ENCODE measurements at places on chromosomes 3 and 15.

DNA sequence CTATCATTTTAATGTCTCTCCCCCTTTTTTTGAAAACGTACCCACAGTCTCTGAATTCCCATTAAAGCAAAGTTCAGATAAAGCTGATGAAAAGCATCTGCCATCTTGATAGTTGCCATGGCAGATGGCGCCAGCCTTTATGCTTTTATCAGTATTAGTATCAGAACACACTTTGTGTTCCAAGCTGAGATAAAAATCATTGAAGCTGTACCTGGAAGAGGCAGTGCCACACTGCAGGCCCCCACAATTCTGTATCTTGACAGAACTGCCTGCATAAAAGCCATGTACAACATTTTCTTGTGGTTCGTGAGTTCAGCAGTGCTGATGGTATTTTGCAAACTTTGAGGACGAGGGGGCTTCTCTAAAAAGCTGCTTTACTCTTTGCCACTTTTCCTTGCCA is 311.7 kb downstream of the SATB1 start:
- no peak for DNase-seq

DNA sequence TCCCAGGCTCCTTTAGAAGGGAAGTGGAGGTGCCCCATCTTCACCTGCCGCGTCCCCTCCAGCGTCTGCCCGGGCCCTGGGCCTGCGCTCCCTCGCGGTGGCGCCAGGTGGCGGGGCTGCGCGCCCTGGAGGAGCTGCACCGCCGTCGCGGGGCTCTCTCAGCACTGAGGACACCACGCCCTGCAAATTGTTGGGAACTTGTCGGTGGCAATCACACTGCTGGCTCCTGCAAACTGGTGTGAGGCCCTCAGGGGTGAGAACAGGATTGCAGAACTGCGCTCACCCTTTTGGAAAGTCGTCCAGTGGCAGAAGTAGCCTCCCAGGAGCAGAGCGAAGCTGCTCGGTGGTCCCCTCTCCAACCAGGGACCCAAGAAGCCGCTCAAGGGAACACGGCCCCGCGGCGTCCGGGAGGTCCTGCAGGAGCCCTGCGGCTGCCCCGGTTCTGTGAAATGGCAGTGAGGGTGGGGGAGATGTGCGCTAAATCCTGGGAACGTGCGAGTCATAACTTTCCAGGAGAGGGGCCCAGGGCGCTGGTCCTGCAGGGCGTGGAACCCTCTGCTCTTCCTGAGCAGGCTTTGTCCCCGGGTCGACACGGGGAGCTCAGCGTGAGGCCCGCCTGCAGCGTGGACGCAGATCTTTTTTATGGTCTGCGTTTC is 995 bp upstream of the LRRK1 start:
- peak; percentile 60 for DNase-seq

DNA sequence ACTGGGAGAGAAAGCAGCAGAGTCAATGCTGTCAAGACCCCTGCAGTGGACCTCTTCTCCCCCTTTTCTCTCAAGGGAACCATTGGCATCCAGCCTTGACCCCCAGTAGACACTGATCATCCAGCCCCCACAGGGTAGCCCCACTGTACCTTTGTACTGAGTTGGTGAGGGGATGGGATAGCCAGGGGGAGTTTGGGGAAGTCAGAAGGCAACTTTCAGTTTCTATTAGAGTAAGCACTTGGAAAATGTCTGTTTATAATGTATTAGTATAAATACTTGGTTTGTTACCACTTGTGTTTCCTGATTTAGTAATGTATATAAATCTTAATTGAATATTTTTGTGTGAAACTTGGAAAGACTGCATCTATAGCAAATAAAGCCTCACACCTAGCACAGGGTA is 25.0 kb downstream of the DAG1 start:
- no peak for DNase-seq

DNA sequence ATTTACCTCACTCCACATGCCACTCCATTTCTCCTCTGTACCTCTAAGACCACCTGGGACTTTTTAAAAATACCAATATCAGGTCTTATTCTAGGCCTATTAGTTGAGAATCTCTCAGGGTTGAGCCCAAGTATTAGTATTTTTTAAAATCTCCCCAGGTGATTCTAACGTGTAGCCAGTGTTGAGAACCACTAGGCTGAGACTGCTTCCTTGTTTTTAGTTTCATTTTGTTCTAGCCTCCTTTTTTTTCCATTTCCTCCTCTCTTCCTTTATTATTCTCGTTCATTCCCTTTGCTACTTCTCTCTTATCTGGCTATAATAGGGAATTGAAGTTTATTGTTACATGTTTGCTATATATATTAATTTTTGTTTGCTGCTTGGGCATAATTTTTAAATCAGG is 217.8 kb upstream of the CD96 start:
- DNase-seq: no peak

GRCh38 chr15:79479616-79480015 is 47.5 kb downstream of the MINAR1 start:
- no peak for DNase-seq

DNA sequence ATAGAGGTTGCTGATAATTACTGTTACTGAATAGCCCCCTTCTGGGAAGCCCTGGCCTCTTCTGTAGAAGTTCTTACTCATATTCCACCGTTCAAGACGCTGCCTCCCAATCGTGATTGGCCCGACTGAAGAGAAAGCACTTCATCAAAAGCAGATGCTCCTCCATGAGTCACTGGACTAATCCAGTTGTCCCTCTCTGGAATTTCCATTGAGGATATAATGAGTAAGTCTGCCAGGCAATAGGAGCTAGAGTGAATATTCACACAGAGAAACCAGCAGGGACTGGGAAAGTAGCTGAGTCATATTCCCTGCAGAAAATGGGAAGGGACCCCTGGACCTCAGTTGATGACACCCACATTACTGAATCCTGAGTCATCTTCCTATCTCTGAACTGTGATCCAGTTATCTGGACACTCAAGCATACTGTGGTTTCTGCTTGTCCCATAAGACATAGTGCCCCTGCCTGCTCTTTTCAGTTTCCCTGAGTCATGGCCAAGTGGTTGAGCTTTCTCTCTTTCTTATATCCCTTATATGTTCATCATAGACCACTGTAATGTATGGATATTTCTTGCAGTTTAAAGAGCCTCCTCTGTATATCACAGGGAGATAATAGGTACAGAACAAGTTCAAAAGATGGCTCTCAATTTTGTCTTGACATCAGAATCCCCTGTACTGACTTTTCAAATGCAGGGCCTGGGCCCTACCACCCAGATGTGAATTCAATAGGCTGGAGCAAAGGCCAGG is 151.2 kb upstream of the CDIN1 start:
- DNase-seq: peak; percentile 95

GRCh38 chr15:22956257-22956977 is 23.8 kb downstream of the CYFIP1 start:
- no peak for DNase-seq

- DNase-seq: no peak
These were observed 556 bp downstream of the ANKRD63 start for GRCh38 chr15:40282147-40282868.

DNA sequence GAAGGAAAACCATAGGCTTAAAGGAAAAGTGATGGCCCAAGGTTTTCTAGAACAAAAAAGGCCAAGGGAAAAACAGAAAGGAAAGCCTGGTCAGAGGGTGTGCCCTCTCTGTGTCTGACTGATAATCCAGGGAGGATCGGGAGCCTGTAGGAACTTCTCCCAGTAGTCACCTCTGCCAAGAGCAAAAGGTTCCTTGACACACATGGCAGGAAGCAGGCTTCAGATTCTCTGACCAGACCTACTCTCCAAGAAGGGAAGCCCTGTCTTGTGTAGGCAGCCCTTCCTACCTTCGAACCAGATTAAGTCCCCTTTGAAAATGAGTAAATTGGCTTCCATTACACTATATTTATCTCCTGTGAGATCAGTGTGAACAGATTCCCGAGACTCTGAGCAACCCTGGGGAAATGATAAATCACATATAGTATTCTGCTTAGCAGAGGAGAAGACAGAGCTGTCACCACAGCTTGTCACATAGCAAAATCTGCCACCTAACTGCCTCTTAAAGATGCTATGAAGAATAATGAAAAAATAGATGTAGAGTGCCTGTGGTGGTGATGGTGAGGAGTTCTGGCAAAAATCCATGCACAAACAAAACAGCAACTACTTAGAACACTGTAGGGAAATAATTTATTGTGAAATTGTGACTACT is 38.8 kb downstream of the PARP14 start:
- no peak for DNase-seq

GRCh38 chr15:40785814-40786213 is 16.0 kb downstream of the C15orf62 start:
- DNase-seq: no peak

DNA sequence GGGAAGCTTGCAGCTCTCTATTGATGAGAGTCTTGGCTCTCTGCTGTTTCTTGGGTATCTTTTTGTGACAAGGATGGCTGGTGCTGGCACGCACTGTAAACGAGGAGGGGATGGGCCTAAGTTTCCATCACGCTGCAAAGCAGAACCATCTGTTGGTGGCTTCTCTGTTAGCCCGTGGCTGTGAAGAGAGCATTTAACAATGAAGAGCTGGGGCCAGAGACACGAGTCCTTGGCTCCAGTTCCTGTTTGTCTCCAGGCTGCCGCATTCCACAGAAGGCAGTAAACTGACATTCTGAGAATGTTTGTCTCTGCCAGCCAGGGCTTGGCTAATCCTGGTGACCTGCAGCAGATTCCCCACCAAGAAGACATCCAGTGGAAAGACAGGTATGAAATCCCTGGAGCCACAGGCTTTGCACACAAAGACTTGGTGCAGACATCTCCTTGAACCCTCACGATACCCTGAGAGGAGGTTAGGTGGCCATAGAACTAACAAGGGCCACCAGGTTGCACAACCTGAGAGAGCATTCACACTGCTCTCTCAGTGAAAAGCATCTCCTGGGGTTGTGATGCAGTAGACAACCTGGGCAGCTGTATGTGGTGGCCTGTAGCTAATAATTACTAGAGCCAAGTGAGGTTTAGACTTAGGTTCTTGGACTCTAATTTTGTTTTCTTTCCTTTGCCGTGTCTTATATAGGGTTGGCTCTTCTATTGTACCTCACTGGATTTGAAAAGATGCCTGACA is 130.9 kb downstream of the ASB7 start:
- DNase-seq: peak; percentile 58

DNA sequence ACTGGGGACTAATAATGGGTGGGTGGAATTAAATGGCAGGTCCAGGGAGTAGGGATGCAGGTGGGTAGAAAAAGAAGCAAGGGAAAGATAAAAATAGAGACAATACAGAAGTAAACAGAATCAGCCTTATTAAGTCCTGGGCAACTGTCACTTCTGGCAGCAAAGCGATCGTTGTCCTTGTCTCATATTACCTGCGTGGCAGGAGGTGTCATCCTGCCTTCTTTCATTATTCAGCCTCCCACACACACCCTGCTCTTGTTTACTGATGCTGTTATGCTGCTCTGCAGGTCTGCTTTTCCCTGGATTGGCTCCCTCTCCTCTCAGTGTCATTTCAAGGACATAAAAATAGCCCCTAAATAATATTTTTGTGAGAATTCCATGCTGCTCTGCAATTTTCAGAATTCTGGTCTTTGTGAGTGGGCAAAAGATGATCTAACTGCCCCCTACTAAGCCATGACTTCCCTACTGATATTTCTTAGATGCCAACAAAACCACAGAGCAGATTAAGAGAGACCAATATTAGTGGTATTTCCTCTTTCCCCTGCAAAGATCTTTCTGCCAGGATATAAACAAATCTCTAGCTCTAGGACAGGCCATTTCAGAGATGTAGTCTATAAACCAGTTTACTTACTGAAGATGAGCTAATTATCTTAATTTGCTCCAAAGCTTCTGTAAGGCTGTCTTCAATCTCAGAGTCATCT is 8.5 kb downstream of the VEPH1 start:
- no peak for DNase-seq

- DNase-seq: no peak
These were observed 7.3 kb downstream of the SSR3 start for GRCh38 chr3:156547637-156548036.

GRCh38 chr15:91942720-91943394 is 89.3 kb downstream of the SLCO3A1 start:
- DNase-seq: peak; percentile 93

- no peak for DNase-seq
These were observed at the start of gene ITGA11 for GRCh38 chr15:68431792-68432401. ITGA11 (minus strand) TSS chr15:68432163; CDS start chr15:68432066, 97 bp downstream.

DNA sequence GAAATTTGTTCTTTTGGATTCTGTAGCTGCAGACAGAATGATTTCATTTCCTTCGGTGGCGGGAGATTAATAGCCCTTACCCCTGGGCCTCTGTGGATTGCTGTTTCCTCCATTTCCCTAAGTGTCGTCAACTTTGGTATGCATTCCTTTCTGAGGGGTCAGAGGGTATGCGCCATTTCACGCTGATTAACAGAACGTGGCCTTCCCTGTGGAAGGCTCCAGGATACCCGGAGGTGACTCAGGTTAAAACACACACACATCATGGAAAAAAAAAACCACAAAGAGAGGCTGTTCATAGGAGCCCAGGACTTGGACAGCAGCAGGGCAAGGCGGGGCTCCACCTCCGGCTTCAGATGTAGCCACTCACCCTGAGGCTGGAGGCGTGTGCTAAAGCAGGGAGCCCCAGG is 51.9 kb downstream of the EPHB1 start:
- no peak for DNase-seq

DNA sequence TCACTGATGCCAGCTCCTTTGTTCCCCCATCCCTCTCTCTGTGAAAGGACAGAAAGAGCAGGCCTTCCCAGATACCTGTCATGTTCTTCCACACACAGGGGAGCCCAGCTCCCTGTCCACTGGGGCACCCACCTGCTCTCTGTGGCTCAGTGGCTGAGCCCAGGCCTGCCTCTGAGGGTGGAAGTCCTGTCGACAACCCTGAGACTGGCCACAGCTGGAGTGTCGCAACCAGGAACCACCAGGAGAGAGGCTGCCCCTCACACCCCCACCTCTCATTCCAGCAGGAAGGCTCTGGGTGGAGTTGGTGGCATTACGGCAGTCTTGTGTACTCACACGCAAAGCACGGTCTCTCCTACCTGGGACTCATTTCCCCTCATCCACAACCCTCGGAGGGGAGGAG is 66.3 kb downstream of the MEGF11 start:
- DNase-seq: no peak

GRCh38 chr15:57698243-57698642 is 8.3 kb upstream of the POLR2M start:
- no peak for DNase-seq

DNA sequence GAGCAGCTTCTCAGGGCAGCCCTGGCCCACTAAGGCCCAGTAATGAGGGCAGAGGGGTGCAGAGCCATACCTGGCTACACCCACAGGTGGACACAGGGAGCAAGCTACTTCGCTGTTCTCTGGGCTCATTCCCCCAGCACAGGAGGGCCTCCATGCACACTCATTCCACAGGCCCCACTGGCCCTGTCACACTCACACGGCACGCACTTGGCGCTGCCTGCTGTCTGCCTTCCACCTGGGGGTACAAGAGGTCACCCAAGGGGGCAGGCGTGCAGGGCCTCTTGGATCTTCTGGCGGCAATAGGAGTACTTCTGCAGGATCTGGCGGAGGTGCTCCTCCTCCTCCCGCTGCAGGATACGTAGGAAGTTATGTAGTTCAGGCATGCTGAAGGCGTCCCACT is 2.3 kb upstream of the TUSC2 start:
- no peak for DNase-seq

Measured in fibroblast of the conjunctiva (primary cell).